Frontal cortex (tissue), 4 donors: ENCODE measurements at places on chromosomes 7 and 10. TPM values are rescaled to one million over a fixed set of nuclear protein-coding genes. Genes with fewer than 3 reads are reported as not detected.

BTBD16 gene
- total RNA-seq: not detected

GLI3 gene
- 2.4 TPM for total RNA-seq

SEMA3D gene
- total RNA-seq: 3.7 TPM

ABCB1 gene
- 6.5 TPM for total RNA-seq

SPDYE6 gene
- not detected for total RNA-seq

AGAP9 gene
- 1.2 TPM for total RNA-seq

KAZALD1 gene
- total RNA-seq: 0.41 TPM

SPDYE2B gene
- not detected for total RNA-seq

FEZF1 gene
- not detected for total RNA-seq

OR9A2 gene
- under 0.01 TPM for total RNA-seq

TCERG1L gene
- 2.0 TPM for total RNA-seq

MARVELD1 gene
- total RNA-seq: 6.1 TPM

COL26A1 gene
- total RNA-seq: 14.3 TPM

HYAL4 gene
- total RNA-seq: not detected

CDHR1 gene
- 1.6 TPM for total RNA-seq

POLR2J2 gene
- 1.2 TPM for total RNA-seq

GLCCI1 gene
- total RNA-seq: 34.6 TPM

CDC14C gene
- total RNA-seq: not detected

CTAGE8 gene
- 0.41 TPM for total RNA-seq

ENO4 gene
- total RNA-seq: 1.2 TPM

KIF20B gene
- 11.0 TPM for total RNA-seq

PRKCQ gene
- total RNA-seq: 2.0 TPM

ARMC10 gene
- total RNA-seq: 42.0 TPM

MOSPD3 gene
- 9.0 TPM for total RNA-seq

PSAP gene
- total RNA-seq: 482 TPM

VGF gene
- 7.7 TPM for total RNA-seq

DOCK1 gene
- total RNA-seq: 14.3 TPM

SMIM30 gene
- total RNA-seq: 24.5 TPM

LIPJ gene
- 3.7 TPM for total RNA-seq

LRRC4 gene
- 13.9 TPM for total RNA-seq

CLCN1 gene
- total RNA-seq: under 0.01 TPM

ZNF282 gene
- total RNA-seq: 20.8 TPM

AKR1C8 gene
- not detected for total RNA-seq

GRB10 gene
- total RNA-seq: 48.5 TPM

CNTNAP2 gene
- 110 TPM for total RNA-seq

PAPOLB gene
- 0.82 TPM for total RNA-seq

ZCWPW1 gene
- 2.0 TPM for total RNA-seq

UBN2 gene
- total RNA-seq: 14.7 TPM

HABP2 gene
- not detected for total RNA-seq

SLC29A4 gene
- total RNA-seq: 14.7 TPM

HACD1 gene
- 18.3 TPM for total RNA-seq

SPAM1 gene
- total RNA-seq: not detected
